Activated CD4-positive, alpha-beta T cell treated with anti-CD3 and anti-CD28 coated beads, Interleukin-2, amount 10 ng/mL, durations not matched to agents 24 days and 14 days (primary cell): ENCODE measurements at places on chromosomes 3 and 15.
A peak's percentile ranks its signal among the peaks of the same experiment; 100 is the strongest.

GRCh38 chr15:82849556-82850512, 40.4 kb downstream of the WHAMM start:
- peaks cover 4% of the 10 kb centered on the region for H3K36me3 ChIP-seq
- DNase-seq, result peak; percentile 88
- H3K4me1 ChIP-seq, result peaks cover 11% of the 10 kb centered on the region
- H3K4me3 ChIP-seq, result no peak overlapping the region
- H3K27me3 ChIP-seq, result peaks cover 9% of the 10 kb centered on the region
- no peak overlapping the region for H3K27ac ChIP-seq

DNA sequence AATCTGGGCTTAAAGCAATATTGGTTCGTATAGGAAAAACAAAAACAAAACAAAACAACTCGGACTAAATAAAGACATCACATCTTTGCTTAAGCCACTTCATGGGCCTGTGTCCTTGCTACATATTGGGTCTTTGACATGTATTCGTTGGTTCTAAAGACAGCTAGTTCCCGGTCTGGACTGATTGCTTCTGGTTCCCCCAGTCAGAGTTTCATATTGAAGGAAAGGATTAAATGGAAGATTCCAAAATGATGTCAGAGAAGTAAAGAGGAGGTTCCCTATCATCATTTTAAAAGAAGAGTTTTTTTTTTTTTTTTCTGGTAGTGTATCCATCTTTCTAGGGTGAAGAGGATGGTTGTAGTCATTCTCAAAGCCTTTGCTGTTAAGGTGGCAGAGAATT, 2.3 kb downstream of the OXSR1 start:
- peaks cover 61% of the 10 kb centered on the region for H3K4me1 ChIP-seq
- peak; percentile 51 for DNase-seq
- H3K27ac ChIP-seq, result peak overlapping the region; percentile 79
- peak overlapping the region; percentile 95 for H3K4me3 ChIP-seq

DNA sequence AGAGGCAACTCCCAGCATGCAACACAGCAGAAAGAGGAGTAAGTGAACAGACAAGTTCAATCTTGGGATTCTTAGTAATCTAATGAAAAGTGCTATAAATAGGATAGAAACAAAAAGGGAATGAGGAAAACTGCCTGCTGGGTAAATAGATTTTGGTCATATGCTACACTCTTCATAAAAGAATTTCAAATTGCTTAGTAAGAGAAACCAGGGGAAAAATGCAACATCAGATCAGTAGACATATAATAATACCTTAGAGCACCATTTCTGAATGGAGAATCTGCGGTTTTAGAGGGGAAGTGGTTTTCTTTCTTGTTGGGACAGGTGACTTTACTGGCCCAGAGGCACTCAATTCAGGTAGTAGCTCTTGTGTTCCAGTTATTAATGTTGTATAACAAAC, 13.4 kb upstream of the TBC1D5 start:
- peaks cover 11% of the 10 kb centered on the region for H3K27me3 ChIP-seq
- DNase-seq, result no peak
- no peaks in the 10 kb centered on the region for H3K36me3 ChIP-seq
- H3K4me3 ChIP-seq, result no peak overlapping the region
- peaks cover 13% of the 10 kb centered on the region for H3K4me1 ChIP-seq
- H3K27ac ChIP-seq, result no peak overlapping the region

DNA sequence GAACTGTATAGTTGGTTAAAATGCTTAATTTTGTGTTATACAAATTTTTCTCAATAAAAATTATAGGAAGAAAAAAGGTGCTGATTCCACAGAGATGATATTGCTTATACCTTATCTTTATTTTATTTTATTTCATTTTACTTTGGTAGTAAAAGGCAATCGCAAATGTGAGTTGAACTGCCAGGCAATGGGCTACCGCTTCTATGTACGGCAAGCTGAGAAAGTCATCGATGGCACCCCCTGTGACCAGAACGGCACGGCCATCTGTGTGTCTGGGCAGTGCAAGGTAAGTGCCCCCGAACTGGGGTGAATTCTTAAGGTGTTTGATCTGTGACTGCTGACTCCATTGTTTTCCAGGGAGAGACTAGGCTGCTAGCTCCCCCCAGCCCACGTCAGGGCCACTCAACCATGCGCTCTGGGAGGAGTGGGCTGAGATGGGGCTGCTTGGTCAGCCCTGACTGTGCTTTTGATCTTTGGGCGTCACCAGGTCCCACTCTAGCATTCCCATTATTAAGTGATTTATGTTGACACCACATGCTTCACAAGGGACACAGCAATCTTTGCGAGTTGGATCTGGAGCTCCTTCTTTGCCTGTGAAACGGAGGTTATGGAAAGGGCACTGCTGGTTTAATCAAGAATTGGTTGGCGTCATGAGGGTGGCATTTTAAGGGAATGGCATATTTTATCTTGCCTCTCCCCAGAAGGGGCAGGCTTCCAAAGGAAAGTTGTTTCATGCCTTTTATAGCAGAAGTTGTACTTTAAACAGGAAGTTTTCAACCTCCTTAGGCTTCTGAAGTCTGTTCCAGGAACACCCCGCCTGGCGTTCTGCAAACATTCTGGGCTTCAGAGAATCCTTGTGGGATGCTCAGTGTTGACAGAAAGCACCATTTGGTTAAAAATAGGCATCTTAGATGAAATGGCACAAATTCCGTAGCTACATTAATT, 296.5 kb downstream of the THSD4 start:
- H3K36me3 ChIP-seq, result no peaks in the 10 kb centered on the region
- peaks cover 6% of the 10 kb centered on the region for H3K27me3 ChIP-seq
- H3K4me3 ChIP-seq, result no peak overlapping the region
- H3K27ac ChIP-seq, result no peak overlapping the region
- H3K4me1 ChIP-seq, result no peaks in the 10 kb centered on the region
- peak; percentile 47 for DNase-seq

GRCh38 chr15:64155802-64156651, 4.5 kb downstream of the SNX22 start:
- peaks cover 31% of the 10 kb centered on the region for H3K4me1 ChIP-seq

DNA sequence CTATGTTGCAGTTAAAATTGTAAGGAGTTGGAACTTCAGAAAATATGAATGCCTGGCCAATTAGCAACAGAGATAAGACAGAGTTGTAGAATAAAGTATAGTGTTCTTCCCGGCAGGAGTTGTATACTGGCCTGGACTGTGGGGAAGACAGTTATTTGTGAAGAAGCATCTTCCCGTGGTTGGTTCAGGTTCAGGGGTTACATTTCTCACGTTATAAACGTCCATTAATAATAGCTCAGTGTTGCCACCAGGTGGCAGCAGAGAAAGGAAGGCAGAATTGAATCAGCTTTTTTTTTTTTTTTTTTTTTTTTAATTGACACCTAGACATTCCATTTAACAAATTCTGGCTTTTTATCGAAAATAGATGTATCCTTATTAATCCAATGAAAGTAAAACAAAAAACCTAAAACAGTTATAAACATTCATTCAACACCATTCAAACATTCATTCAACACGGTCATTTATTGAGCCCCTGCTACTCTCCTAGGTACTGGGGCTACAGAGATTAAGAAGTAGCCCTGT, 66.4 kb upstream of the NR2E3 start:
- H3K27me3 ChIP-seq, result peaks cover 4% of the 10 kb centered on the region
- no peaks in the 10 kb centered on the region for H3K4me1 ChIP-seq
- DNase-seq, result peak; percentile 85
- no peak overlapping the region for H3K27ac ChIP-seq
- H3K4me3 ChIP-seq, result no peak overlapping the region

- no peak overlapping the region for H3K4me3 ChIP-seq
- H3K4me1 ChIP-seq, result no peaks in the 10 kb centered on the region
- no peaks in the 10 kb centered on the region for H3K27me3 ChIP-seq
- no peaks in the 10 kb centered on the region for H3K36me3 ChIP-seq
- H3K27ac ChIP-seq, result no peak overlapping the region
- DNase-seq, result no peak
Measured at GRCh38 chr3:142047021-142047369, 102.3 kb downstream of the TFDP2 start.

DNA sequence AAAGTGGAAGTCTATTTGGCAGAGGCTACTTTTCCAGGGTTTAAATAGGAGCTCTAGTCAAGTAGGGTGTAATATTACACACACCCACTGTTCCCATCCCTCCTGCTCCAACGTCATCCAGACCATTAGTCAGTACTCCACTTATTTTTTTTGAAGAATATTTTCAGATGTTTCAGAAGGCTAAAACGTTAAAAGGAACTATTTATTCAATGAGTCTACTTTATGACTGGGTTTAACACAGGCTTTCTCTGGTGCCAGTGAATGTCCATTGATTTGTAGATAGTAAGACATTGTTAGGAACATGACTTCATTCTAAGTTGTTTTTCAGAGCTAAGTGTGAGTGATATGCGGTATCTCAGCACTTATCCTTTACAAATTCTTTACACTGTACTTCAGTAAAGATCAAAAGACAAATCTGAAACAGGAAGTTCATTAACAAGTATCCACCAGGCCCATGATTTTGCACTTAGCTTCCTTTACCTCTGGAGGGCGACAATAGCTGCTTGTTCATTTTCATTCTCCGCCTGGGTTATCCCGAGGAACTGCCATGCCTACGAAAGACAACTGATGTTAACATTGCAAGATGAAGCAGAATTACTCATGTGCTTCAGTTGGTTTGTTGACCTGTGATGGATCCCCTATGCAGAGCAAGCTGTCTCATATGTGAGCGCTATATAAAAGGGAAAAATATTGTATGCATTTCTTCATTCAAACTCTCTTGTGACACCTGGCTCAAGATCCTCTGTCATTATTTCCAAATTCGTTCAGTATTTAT, 158.7 kb downstream of the USP13 start:
- no peak overlapping the region for H3K27ac ChIP-seq
- no peaks in the 10 kb centered on the region for H3K36me3 ChIP-seq
- peak; percentile 67 for DNase-seq
- no peak overlapping the region for H3K4me3 ChIP-seq
- H3K4me1 ChIP-seq, result peaks cover 3% of the 10 kb centered on the region
- no peaks in the 10 kb centered on the region for H3K27me3 ChIP-seq

GRCh38 chr3:191363221-191363620, 32.9 kb upstream of the UTS2B start:
- no peaks in the 10 kb centered on the region for H3K27me3 ChIP-seq
- no peak overlapping the region for H3K27ac ChIP-seq
- H3K4me1 ChIP-seq, result peaks cover 12% of the 10 kb centered on the region
